ENCODE measurements at places on chromosomes 16 and 17.

DNA sequence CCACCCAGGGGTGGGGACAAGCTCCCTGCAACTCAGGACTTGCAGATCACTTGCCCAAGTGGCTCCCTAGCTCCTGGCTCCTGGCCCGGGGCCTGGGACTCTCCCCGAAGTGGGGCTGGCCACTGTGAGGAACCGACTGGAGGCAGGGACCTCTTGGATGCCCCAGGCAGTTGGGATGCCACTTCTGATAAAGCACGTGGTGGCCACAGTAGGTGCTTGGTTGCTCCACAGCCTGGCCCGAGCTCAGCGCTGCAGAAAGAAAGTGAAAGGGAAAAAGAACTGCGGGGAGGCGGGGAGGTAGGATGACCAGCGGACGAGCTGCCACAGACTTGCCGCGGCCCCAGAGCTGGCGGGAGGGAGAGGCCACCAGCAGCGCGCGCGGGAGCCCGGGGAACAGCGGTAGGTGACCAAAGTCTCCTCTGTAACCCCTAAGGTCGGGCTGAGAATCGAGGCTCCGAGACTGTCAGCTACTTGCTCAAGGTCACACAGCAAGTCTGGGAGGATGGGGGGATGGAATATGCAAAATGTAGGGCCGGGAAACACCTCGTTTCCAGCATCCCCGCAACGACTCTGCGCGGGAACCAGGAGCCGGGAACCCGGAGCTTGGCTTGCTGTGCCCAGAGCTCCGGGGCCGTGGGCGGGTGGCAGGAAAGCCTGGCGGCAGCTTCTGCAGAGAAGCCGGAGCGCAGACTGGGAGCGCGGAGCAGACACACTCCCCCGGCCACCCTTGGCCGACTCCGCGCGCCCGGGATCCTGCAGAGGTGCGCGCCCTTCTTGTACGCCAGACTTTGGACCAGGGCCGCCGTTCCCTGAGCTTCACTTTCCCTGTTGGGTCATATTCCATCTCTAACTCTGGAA lies 1.9 kb downstream of the CIITA start:
- DNase-seq: no peak

DNA sequence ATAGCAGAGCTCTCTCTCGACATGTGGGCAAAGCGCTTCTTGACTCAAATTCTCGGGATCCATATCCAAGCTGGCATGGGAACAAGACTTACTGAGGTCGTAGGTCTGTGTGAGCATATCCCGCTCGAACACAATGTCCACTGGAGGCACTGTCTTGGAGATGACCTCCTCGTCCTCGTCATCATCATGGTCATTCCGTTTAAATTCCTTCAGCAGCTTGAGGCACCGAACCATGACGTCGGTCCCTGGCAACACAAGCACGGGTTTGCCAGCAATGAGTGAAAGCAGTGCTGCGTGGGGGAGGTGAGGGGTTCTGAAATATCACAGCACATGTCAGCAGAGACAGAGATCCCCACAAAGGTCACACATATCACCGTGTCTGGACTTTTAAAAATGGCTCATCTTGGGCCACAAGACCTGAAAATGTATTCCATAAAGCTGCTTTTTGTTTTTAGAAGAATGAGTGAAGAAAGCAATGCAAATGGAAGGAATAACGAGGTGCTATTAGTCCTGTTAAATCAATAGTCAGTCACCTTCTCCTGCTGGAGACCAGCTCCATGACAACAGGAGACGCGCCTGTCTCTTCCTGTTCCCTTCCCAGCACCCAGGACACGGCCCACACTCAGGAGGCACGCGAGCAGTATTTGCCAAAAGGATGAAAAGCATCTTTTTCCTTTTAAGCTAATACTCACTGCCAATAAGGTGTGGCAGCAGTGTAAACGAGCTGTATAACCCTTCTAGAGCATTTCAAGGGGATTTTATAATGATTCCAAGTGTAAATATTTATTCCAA lies 37.9 kb downstream of the GTF3C1 start:
- no peak for DNase-seq

- no peak for DNase-seq
These were observed 20.5 kb downstream of the CDC42EP4 start for GRCh38 chr17:73291260-73291801.

DNA sequence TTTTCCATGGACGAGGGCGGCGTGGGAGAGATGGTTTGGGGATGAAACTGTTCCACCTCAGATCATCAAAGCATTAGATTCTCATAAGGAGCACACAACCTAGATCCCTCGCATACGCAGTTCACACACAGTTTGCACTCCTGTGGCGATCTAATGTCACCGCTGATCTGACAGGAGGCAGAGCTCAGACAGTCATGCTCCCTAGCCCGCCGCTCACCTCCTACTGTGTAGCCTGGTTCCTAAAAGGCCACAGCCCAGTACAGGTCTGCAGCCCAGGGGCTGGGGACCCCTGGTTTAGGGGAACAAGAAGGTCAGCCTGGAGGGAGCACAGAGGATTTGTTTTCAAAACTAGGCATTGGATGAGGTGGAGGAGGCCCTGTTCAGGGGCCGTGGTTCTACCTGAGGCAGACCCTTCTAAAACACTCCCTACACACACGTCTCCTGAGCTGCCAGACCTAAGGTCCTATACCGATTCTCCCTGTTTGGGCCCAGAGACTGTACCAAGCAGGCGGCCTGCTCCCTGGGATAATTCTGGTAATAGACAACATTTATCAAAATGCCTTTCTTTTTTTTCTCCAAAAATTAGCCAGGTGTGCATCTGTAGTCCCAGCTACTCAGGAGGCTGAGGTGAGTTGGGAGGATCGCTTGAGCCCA lies 38.6 kb downstream of the AXIN2 start:
- no peak for DNase-seq

GRCh38 chr17:7852919-7853690 lies 1.8 kb upstream of the TMEM88 start:
- DNase-seq: no peak

- DNase-seq: peak; percentile 55
These were observed 5.0 kb upstream of the PPP1R1B start for GRCh38 chr17:39621523-39622379.

- no peak for DNase-seq
These were observed 41.5 kb downstream of the USP22 start for GRCh38 chr17:21001111-21001812.

- DNase-seq: no peak
These were observed 655.8 kb upstream of the EEF2KMT start for GRCh38 chr16:5753381-5753780.

DNA sequence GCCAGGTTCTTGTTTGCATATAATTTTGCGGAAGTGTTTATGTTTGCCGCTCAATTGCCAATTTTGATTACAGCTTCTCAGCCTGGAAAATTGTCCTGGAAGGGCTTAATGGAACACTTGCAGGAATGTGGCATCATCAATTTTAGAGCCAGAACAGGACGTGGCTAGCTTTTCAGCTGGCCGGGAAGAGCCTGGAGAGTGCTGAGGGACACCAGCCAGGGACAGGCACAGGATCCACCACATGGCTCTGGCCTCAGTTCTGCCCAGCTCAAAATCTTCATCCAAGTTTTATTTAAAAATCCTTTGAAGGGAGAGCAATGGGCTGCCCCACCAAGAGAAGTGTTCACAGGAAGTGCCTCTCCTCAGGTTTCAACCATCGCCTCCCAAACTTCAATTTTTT lies 287.2 kb upstream of the HSBP1 start:
- no peak for DNase-seq

GRCh38 chr17:17111401-17112393 lies 69.4 kb downstream of the MPRIP start:
- DNase-seq: no peak

DNA sequence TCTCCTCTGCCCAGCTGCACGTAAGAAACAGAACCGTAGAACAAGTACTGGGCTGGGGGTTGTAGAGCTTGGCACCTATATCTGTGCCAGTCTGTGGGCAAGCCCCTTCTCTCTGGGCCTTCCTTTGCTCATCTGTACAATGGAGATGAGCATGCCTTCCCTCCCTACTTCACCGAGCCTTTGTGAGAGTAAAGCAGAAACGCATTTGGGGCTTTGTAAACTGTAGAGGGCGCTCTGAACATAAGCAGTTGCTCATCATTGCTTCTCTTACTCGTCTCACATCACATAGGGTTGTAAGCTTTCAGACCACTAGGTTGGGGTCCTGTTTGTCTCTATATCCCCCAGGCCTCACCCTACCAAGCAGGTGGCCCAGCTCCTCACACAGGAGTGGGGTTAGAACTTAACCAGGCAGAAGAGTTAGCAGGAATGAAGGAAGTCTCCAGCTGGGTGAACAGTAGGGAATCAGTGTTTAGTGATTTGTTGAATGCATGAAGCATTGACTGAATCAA lies 15.1 kb downstream of the SAMD14 start:
- no peak for DNase-seq

DNA sequence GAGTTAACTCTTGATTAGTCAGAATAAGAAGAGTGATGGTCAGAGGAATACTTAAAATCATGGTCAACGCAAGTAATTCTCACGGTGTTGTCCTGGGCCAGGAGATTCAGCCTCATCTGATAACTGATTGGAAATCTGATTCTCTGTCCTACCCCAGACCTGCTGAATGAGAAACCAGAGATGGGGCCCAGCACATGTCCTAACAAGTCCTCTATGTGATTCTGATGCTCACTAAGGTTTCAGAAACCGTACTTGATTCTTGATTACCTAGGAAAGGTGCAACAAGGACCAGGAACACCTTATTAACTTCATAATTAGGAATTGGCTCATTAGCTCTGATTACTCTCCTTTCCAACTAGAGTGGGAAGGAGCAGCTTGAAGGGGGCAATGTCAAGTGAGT lies 44.5 kb downstream of the ANKFY1 start:
- DNase-seq: no peak

GRCh38 chr17:12316021-12316420 lies 295.3 kb downstream of the MAP2K4 start:
- DNase-seq: no peak

DNA sequence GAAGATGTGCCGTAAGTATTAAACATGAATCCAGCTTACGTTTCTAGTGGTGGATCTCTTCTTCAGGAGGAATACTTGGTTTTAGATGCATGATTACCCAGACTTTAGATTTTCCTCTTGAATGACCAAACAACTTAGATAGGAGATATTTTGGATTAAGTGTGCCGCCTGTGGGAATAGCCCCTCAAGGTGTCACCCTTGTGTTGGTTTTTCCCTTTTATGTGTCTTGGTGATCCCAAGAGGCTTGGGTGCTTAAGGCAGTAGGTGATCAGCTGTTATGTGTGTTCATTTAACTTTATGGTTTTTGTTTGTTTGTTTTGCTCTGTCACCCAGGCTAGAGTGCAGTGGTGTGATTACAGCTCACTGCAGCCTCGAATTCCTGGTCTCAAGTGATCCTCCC lies 115.1 kb downstream of the PPM1E start:
- DNase-seq: no peak

DNA sequence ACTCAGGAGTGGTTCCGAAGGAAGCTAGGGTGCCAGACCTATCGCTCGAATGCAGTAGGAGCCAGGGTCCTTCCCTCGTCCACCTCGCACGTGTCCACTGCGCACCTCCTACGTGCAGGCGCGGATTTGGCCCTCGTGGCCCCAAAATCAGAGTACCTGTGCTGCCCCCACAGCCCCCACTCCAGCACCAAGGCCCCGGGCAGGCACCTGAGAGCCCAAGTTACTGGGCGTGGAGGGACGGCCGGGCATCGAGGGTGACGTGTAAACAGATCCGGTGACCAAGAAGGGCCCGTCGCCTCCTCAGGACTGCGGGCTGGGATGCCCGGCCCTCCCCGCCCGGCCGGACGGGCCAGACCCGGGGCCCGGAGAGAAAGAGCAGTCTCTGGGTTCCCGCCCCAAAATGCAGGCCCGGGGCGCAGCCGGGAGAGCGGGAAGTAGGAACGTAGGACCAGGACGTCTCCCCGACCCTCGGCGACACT lies 492 bp downstream of the SLC25A39 start:
- no peak for DNase-seq

- no peak for DNase-seq
These were observed 16.3 kb upstream of the JPT2 start for GRCh38 chr16:1661826-1662225.

DNA sequence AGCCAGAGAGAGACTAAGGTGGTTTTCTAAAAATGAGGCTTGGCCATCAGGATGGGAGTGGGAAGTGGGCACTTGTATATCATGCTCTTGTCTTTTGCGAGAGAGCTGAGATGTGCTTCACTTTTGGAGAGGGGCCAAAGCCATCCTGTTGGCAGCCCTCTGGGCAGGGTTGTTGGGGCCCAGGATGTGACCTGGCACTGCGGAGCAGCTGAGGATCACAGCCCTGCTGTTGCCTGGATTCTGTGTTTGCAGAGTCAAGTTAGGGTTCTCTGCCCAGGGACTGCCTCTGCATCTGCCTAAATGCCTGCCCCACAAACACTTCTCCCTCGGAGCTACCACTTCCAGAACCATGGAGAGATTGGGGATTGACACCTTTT lies 71.2 kb downstream of the PLD6 start:
- DNase-seq: no peak

GRCh38 chr16:85334718-85335583 lies 222.7 kb upstream of the CIBAR2 start:
- no peak for DNase-seq

- DNase-seq: no peak
These were observed 28.7 kb upstream of the MILR1 start for GRCh38 chr17:64420143-64420670.

GRCh38 chr17:74270333-74270732 lies 3.7 kb upstream of the DNAI2 start:
- no peak for DNase-seq

DNA sequence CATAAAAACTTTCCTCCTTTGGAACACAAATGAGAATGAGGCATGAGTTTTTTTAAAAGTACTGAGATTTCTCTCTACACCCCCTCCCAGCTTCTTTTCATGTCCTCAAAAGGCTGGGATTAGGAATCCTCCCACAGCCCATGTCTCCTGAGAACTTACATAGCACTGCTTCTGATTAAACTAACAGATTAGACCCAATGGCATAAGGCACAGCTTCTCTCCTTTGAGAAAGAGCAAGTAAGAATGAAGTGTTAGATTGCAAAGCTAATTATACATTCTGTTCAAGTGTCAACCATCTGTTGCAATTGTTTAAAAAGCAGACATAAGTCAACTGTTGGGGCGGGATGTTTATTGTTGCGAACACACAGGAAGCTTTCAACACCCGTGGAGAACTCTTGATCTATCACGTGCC lies 715.1 kb downstream of the CDH11 start:
- DNase-seq: no peak

DNA sequence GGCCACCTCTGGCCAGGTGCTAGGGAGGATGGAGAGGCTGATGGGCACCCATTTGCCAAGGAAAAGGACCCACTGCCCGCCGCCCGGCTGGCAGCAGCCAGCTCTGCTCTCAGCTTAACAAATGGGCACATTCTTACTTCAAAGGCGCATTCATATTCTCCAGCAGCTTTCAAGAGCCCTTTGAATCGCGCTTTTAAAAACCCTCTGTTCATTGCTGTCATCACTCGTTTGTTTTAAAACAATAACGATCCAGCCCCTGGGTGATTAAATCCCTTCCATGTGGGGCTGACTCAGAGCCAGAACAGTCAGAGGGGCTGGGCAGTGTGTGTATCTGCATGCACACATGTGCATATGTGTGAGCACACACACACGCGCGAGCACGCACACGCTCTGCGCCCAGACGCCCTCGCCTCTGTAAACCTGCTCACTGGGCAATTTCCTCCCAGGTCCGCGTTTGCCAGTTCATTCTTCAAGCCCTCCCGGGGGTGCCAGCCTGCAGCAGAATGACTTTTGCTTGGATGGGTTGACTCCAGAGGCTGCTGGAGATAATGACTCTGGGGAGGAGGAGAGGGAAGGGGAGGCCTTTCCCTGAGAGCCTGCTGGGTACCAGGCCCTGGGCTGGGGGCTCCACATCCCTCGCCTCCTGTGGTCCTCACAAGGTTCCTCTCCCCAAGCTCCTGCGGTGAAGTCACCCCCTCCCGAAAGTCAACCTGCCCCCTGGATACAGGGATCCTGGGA lies 133.1 kb downstream of the SDK2 start:
- DNase-seq: no peak

- DNase-seq: no peak
These were observed 217.8 kb upstream of the GSE1 start for GRCh38 chr16:85395207-85395912.
